ENCODE measurements at places on chromosomes 4 and X.

- DNase-seq, result no peak
These were observed 106.6 kb upstream of the HS3ST1 start for GRCh38 chr4:11535333-11535732.

- DNase-seq, result no peak
These were observed 494.5 kb downstream of the CFAP47 start for GRCh38 chrX:36414056-36414455.

DNA sequence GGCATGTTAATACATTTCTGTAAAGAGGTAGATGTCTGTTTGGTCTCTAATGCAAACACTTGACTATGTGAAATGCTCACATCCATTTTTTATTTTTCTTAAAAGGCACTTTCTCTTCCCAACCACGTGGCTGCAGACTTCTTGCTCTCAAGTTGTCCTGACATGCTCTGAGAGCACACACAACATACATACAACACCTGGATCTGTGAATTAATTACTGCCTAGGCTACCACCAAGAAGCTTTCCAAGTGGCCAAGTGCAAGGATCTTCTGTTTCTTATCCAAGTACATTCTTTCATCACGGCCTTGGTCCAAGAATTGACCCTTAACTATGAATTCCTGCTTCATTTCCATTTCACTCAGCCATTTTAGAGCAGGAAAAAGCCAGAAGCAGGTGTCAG lies 110.8 kb downstream of the SPRY1 start:
- no peak for DNase-seq

- no peak for DNase-seq
These were observed 159.9 kb upstream of the MAMLD1 start for GRCh38 chrX:150203248-150203645.

GRCh38 chrX:44974451-44974850 lies 101.5 kb downstream of the KDM6A start:
- no peak for DNase-seq
